ENCODE measurements at places on chromosomes 12 and 14.

DNA sequence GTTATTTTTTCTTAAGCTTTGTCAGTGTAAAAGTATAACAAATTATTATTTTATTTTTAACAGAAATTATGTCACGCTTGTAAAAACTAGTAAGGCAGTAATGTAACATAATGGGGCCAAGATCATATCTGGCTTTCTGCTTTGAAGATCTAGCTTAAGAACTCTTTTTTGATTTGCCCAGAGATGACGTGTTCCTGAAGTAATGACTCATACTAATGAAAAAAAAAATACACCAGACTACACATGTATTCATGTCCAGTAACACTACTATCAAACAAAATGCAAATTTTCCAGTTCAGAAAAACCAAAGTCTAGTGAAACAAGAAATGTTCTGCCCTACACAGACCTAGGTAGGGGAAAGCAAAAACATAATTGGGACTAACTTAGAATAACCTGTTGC is 432.2 kb upstream of the ATXN7L3B start:
- DNase-seq, result no peak

- no peak for DNase-seq
Measured at GRCh38 chr12:44174053-44174452, 338.2 kb downstream of the TMEM117 start.

DNA sequence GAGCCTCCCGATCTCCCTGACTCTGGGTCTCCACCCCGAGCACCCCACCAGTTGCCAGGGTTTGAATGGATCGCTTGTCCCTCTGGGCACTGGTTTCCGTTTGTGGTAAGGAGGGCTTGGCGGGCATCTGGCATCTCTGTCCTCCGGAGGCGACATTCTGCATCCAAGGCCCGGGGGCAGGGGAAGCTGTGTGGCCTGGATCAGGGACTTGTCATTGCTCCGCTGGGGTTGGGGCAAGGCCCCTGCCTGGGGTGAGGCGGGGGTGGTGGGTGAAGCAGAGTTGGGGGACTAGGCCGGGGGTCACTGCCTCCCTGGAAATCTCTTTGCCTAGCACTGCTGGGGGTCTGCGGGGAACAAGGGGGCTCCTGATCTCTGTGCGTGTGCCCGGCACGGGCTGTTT is 30.2 kb downstream of the KIF26A start:
- DNase-seq, result no peak

DNA sequence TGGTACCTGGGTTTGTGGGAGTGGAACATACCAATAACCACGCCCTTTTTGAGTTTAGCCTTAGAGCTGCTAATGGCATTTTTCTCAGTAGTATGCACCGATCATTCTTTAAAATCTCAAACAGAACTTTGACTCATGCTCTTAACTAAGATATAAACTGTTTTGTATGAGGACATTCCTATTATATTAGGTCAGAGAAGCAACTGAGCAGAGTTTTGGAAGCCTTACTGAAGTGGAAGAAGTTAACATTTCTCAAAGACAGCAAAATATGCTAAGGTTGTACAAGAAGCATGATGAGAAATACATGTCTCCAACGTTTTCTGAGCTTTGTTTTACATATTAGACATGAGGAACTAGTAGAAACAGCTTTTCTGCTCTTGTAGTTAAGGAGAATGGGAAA is 819.2 kb downstream of the FSCB start:
- DNase-seq, result no peak

GRCh38 chr14:50225067-50225973 is 6.1 kb downstream of the SOS2 start:
- DNase-seq, result no peak

GRCh38 chr12:76192416-76192815 is 107.9 kb upstream of the NAP1L1 start:
- DNase-seq, result no peak

DNA sequence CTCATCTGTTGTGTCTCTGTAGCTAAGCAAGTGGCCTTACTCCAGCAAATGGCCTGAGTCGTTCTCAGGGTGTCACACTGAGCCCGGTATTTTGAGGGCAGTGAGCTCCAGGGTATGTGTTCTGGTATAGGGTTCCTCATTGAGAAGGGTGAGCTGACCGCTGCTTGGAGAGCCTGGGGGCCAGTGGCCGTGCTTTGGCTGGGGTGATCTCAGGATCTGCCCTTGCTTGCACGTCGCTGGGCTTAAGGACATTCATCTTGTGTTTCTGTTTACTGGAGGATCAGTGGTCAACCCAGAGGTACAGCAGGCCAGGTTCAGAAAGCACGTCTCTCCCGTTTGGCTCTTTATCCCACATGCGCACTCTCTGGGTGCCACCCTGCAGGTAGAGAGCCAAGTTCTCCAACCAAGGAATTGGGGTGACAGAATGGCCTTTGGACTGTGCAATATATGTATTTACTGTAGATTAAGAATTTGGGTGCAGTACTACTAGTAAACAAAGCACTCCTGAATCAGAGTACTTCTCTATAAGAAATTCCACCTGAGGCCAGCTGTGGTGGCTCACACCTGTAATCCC is 52.1 kb downstream of the FBXW8 start:
- DNase-seq, result no peak

- DNase-seq, result no peak
Measured at GRCh38 chr12:64714551-64714968, 44.6 kb downstream of the GNS start.

GRCh38 chr12:124705545-124706138 is 138.2 kb upstream of the NCOR2 start:
- no peak for DNase-seq

- no peak for DNase-seq
Measured at GRCh38 chr12:55697686-55698085, 10.0 kb downstream of the ITGA7 start.

DNA sequence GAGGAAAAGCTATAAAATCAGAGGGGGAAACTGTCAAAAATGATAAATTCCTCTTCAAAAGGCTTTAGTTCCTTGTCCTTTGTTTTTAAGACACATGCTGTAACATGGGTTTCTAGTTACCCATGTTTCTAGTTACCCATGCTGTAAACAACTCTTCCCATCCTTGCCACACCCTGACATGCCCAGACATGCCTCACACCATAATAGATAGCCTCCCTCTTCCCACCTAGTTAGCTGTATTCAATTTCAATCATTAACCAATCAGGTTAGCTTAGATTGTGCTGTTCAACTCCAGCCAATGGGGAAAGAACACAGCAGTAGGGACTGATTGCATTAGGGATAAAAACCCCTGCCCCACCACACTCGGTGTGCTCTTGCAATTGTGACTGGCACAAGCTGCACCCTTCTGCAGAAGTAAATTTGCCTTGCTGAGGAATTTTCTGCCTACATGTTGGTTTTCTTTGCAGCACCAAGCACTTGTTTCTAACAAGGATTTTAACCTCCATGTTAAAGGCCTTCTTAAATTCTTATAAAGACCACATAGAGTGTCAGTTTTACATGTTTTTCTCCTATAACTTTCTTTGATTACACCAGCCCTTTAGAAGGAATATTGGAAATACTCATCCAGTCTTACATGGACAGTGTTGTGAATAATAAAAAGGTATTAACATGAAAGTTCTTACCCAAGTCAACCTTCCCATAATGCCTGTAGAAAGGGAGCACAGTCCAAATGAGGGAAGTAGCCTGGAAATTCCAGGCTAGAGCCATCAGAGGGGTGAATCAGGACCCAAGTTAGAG is 32.5 kb upstream of the LALBA start:
- DNase-seq, result no peak

GRCh38 chr14:87349921-87350320 is 643.1 kb downstream of the GALC start:
- no peak for DNase-seq

- DNase-seq, result no peak
Measured at GRCh38 chr14:62889364-62889763, 155.9 kb downstream of the KCNH5 start.

GRCh38 chr12:99005601-99006000 is 360.5 kb downstream of the APAF1 start:
- no peak for DNase-seq

GRCh38 chr14:42319996-42320395 is 713.3 kb downstream of the LRFN5 start:
- no peak for DNase-seq

GRCh38 chr14:23056145-23056955 is 970 bp downstream of the CDH24 start:
- DNase-seq, result no peak

DNA sequence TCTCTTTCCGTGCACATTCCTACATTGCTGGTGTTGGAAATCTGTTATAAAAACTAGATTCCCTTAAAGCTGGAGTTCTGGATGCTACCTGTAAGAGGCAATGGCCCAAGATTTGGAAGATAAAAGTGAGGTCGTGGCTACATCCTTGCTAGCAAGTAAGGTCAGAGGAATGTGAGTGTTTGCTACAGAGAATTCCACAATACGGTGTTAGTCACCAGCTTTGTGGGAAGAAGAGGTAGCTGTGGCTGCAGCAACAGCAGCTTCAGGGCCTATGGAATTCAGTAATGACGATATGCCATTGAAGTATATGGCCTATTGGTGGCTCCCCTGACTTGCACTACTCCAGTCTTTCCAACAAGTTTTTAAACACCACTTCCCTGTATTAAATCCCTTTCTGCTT is 227.7 kb upstream of the TMEM260 start:
- DNase-seq, result no peak

DNA sequence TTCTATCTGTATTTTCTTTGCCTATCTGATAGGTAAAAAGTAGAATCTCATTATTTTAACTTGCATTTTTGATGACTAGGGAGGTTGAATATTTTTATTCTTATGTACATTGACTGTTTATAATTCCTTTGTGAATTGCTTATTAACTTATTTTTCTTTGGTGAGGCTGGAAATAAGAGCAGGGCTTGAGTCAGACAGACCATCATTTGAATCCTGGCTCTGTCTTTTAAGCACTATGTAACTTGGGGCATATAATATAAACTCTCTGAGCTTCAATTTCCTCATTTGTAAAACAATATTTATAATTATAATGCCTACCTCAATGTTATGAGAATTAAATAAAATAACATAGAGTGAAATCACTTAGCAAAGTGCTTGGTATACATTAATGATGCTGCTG is 108.9 kb downstream of the MSRB3 start:
- no peak for DNase-seq

GRCh38 chr12:3673981-3674708 is 78.8 kb downstream of the CRACR2A start:
- DNase-seq, result no peak

GRCh38 chr12:10595881-10596280 is 17.5 kb downstream of the MAGOHB start:
- no peak for DNase-seq

- DNase-seq, result no peak
Measured at GRCh38 chr14:55911776-55912175, 206.4 kb upstream of the PELI2 start.

DNA sequence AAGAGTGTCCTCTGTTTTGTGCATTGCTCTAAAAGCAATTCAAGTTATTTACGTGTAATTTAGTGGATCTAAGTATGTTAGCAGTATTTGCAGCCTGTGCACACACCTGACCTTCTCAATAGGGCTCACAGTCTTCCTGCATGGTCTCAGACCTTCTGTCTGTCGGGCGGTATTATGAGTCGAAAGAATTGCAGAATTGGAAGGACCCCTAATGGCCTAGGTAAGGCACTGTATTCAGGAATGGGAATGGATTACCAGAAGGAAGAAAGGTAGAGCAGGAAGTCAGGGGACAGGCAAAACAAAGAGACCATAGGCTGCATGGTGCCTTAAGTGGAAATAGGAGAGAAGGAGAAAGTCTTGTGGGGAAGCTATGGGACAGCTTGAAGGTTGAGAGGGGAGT is 341.6 kb downstream of the VRK1 start:
- no peak for DNase-seq

DNA sequence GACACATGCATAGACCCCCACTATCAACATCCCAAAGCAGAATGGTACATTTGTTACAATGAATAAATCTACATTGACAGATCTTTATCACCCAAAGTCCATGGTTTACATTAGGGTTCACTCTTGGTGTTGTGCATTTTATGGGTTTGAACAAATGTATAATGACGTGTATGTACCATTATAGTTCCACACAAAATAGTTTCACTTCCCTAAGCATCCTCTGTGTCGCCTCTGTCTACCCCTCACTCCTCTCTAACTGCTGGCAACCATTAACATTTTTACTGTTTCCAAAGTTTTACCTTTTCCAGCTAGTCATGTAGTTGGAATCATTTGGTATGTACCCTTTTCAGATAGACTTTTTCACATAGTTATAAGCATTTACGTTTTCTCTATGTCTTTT is 69.5 kb upstream of the LMO3 start:
- no peak for DNase-seq

DNA sequence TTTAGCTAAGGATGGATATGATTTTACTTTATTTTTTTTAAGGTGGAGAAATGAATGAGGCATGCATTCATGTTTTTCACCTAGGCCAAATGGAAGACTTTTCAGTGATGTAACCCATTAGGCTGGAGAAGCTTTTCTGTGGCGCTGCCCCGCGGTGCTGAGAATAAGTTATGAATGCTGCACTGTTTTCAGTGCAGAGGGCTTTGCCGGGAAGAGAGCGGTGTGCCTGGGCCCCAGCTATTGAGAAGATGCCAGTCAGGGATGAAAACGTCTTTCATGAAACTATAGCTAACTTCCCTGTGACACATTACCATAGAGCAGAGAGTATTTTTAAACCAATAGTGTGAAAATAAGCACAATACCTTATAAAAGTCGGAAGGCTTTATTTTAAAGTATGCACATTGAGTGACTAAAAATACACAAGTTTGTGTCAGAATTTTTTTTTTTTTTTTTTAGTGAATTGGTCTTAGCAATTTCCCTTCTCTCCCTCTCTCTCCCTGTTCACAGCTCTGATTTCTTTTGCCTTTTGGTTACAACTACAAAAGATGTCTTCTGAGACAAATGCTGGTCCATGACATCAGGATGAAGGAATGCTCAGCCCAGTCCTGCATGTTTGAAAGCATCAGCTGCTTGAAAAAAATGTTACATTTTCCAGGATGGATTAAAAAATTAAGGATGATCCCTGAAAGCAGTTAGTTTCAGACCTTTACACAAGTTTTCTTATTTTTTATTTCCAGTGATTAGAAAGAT is 48.3 kb downstream of the NPAS3 start:
- DNase-seq, result no peak

- no peak for DNase-seq
Measured at GRCh38 chr12:45353944-45354343, 138.0 kb downstream of the ANO6 start.

DNA sequence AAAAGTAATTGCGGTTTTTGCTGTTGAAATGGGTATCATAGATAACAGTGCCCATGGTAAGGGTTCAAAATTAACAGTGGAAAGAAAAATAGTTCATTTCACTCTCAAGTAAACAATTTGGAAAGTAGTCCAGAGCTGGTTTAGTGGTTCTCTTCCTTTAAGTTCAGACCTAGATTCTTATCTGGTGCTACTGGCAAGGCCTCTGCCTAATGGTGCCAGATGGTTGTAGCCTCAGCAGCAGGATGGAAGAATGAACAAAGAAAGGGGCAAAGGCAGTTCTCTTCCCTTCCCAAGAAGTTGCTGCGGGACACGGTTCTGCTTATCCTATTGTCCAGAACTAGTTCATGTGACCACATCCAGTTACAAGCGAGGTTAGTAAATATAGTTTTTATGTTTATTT is 10.5 kb downstream of the ARG2 start:
- no peak for DNase-seq

GRCh38 chr12:116687888-116688287 is 50.0 kb downstream of the SPRING1 start:
- DNase-seq, result no peak

- DNase-seq, result no peak
Measured at GRCh38 chr14:105487449-105487985, 831 bp downstream of the CRIP1 start.

Data from NCI-H2081 treated with DMSO at 0.1 percent for 48 hours (cell line).